ENCODE measurements at places on chromosomes 5 and 9.
A peak's percentile ranks its signal among the peaks of the same experiment; 100 is the strongest.

DNA sequence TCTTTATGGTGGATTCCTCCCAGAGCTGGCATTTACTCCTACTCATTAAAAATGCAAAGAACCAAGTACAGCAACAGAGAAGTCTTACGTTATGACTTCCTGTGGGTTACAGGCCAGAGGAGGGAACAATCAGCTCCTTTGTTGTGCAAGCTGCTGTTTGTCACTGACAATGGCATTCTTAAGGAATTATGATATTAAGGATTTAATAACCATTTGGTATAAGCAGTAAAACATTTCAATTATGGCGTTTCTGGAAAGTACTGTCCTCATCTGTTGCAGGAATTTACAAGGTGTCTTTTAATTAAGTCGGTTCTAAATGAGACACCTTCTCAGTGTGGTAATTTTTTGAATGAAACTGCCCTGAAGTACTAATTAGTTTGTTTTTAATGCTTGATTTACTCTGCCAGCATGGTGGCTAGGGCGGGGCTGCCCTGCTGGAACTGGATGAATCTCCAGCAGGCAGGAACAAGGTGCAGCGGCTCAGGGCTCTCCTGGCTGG lies 49.1 kb upstream of the VDAC1 start:
- no peak for DNase-seq

GRCh38 chr9:72454871-72455491 lies 66.4 kb upstream of the TMC1 start:
- no peak for DNase-seq

- no peak for DNase-seq
These were observed 898 bp downstream of the STC2 start for GRCh38 chr5:173327084-173327947.

DNA sequence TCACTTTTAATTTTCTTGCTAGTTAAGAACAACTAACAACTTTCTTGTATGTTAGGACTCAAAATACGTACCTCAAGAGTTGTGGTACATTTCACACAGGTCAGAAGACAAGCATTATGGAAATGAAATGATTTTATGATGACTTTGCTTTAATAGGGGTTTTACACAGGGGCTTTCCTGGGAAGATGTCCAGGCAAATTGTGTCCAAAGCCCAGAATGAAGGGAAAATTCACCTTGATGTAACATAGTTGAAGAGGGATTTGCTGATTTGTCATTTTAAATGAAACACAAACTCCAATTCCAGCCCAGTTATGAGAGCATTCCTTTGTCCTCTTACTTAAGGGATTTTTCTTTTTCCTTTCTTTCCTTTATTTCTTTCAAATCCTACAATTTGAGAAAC lies 89.2 kb downstream of the ARL15 start:
- no peak for DNase-seq

- no peak for DNase-seq
These were observed 65.1 kb downstream of the PLPPR1 start for GRCh38 chr9:101093620-101094019.

DNA sequence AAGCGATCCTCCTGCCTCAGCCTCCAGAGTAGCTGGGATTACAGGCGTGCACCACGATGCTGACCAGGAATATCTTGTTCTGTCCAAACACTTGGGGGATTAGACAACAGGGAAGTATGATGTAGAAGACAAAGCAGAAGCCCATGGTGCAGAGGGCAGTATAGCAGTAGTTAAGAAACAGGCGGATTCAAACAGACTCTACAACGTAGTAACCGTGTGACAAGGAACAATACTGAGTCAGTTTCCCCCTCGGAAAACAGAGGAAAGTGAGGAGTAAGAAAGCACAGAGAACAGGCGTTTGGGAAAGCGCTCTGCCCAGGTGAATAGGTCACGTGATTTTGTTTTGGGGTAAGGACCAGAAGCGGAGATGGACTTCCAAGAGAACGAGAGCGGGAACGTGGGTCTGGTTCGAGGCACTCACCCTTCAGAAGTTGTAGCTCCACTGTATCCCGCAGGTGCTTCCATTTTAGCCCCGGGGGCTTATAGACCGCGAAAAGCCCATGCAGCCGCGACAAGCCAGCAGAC lies 306 bp downstream of the TRUB2 start:
- no peak for DNase-seq

GRCh38 chr5:138874241-138874640 lies 894 bp downstream of the LRRTM2 start:
- no peak for DNase-seq

GRCh38 chr9:83569326-83569725 lies 31.1 kb upstream of the FRMD3 start:
- DNase-seq = no peak

- DNase-seq = no peak
These were observed 200.0 kb downstream of the AUH start for GRCh38 chr9:91161465-91162300.

GRCh38 chr5:167759057-167759821 lies 532.2 kb upstream of the WWC1 start:
- DNase-seq = no peak

- DNase-seq = no peak
These were observed 25.9 kb downstream of the QRFP start for GRCh38 chr9:130870491-130871381.

GRCh38 chr5:179382486-179382885 lies 37.2 kb upstream of the ADAMTS2 start:
- DNase-seq = no peak

DNA sequence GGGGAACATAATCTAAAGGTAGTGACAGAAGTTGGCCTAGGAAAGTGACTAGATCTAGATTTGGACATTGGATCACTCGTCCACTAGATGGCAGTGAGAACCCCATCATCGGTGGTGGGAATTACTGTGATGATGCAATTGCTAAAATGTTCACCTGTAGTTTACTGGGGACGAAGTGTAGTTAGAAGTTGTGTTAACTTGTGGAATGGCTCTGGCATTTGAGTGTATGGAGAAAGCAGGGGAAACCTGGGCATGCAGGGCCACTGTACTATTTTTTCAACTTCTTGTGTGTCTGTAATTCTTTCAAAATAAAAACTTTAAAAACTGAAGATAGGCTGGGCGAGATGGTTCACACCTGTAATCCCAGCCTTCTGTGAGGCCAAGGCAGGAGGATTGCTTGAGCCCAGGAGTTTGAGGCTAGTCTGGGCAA lies 75.5 kb downstream of the PHAX start:
- DNase-seq = peak; percentile 79

GRCh38 chr5:62671479-62671878 lies 92.9 kb downstream of the LRRC70 start:
- DNase-seq = no peak

- no peak for DNase-seq
These were observed 63.2 kb upstream of the FSTL4 start for GRCh38 chr5:133675376-133676154.

DNA sequence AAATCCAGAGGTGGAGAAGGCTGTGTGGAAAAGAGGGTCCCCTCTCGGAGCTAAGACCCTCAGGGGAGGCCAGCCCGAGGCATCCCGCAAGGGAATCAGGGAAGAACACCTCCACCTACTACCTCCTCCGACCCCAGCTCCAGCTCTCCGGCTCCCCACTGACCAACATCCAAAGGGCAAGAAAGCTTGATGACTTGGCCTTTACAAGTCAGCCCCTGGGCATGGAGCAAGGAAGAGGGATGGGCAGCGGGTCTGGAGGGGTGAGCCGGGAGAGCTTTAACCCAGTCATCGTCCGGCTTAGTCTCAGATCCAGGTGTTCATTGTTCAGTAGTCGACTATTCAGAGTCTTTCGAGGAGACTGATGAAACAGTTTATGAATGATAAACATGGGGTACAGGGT lies 32.1 kb downstream of the ERAP1 start:
- DNase-seq = no peak

DNA sequence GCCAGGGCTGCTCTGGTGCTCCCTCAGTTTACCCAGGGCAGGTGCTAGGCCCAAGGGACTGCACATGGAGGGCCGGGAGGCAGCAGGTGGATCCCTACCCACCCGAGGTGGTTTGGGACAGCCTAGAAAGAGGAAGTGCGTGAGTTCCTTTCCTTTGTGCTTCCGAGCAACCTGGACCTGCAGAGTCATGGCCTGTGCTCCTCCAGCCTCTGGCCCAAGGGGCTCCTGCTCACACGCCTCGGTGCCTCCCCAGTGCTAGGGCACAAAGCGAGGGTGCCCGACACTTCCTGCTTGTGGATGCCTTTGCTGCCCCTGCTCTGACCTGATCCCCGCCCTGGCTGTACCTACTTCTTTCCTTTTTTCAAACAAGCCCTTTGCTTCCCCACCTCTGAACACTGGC lies 79.3 kb downstream of the RXRA start:
- no peak for DNase-seq

DNA sequence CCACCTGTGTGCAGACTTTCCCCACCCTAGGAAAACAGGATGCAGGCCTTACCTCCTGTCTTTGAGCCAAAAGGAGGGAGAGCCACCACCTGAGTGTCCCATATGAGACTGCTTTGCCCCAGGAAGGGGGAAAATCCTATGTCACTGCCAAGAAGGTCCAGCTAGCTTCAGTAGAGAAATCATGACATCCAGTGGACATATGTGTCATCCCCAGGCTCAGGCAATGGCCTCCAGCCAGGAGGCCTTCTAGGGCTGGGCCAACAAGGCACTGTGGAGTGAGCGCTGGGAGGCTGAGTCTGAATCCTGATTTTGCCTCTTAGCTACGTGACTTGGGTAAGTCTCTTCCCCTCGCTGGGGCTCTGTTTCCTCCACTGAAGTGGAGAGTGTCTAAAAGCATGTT lies 60.2 kb downstream of the SMIM23 start:
- no peak for DNase-seq

- no peak for DNase-seq
These were observed 15.3 kb upstream of the NOL6 start for GRCh38 chr9:33489066-33489465.

- no peak for DNase-seq
These were observed 319.3 kb upstream of the ADAMTSL1 start for GRCh38 chr9:18154661-18155060.

DNA sequence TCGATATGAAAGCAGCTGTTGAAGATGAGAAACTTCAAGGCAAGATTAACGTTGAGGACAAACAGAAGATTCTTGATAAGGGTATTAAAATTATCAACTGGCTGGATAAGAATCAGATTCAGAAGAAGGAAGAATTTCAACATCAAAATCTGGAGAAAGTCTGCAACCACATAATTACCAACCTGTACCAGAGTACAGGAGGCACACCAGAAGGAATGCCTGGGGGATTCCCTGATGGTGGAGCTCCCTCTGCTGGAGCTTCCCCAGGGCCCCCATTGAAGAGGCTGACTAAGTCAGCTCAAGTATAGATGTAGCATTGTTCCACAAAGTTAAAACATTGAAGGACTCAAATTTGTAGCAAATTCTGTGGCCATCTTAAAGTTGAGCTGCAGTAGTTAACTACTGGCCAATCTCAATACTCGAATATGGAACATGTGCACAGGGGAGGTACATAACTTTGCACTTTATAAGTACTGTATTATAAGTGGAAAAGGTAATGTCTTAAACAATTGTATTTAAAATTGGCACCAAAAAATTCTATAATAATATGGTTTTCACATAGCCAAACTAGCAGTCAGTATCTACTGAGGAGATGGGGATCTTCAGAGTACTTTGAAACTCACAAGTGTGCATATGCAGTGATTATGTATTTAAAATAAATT lies 237.5 kb downstream of the CHSY3 start:
- DNase-seq = no peak

DNA sequence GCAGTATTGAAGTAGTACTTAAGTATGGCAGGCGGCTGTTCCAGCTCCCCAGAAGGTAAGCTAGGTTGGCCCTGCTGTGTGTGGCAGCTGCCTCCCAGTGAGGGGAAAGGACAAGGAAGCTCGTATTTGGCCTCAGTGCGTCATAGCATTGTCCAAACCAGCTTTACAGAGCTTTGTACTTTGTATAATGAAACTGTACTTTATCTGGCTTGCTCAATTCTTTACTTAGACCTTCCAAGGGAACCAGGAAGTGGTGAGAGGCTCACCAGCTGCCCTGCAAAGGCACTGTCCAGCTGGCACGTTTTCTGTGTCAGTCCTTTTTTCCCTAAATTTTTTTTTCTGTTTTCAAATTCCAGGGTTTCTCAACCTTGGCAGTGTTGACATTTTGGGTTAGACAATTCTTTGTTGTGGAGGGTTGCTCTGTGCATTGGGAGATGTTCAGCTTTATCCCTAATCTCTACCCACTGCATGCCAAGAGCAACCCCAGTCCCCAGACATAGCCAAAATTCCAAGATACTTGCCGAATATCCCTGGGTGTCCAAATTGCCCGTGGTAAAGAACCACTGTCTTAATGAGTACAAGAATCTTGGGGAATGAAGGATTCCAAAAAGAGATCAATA lies 474.5 kb downstream of the LRRC70 start:
- no peak for DNase-seq

- no peak for DNase-seq
These were observed 84.8 kb downstream of the ADAMTS2 start for GRCh38 chr5:179260324-179261070.
